ENCODE measurements at places on chromosomes 16 and 17. TPM values are rescaled to one million over a fixed set of nuclear protein-coding genes. Genes with fewer than 3 reads are reported as not detected.
A peak's percentile ranks its signal among the peaks of the same experiment; 100 is the strongest.

The NOG gene
- total RNA-seq = 0.41 TPM

GRCh38 chr17:9402590-9403199 is 172.9 kb downstream of the STX8 start:
- H3K27ac ChIP-seq = no peak overlapping the region
- no peaks in the 10 kb centered on the region for H3K36me3 ChIP-seq
- no peak for DNase-seq
- peaks cover 4% of the 10 kb centered on the region for H3K4me1 ChIP-seq
- H3K4me3 ChIP-seq = no peak overlapping the region

DNA sequence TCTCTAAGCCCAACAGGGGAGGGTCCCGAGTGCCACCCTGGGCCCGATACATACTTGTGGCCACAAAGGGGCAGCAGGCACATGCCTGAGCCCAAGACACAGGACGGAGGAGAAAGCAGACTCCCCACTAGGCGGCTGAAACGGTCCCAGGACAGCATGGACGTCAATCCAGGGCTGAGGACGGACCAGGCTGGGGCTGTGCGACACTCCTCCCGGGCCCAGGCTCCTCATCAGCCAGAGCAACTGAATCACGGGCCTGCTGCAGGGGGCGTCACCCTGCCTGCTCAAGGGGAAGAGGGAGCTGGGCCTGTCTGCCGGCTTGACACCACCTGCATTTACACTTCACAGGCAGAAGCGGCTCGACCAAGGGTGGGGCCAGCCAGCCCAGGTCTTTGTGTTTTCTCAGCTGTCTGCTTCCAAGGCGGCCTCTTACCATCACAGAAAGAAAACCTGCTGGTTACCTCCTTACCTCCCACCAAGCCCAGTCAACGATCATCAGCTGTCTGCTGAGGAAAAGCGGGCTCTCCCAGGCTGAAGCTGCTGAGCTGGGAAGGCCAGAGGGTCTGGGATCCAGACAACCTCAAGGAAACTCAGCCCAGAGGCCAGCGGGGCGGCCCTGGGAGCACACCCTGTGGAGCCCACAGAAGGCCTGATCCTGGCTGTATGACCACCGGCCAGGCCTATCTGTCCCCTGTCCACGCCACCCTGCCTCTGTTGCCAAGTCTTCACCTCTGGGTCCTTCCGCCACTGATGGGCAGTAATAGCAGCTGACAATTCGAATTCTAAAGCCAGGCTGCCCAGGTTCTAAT is 26.4 kb downstream of the KIFC3 start:
- H3K4me1 ChIP-seq = peaks cover 9% of the 10 kb centered on the region
- H3K36me3 ChIP-seq = peaks cover 54% of the 10 kb centered on the region
- no peak overlapping the region for H3K27ac ChIP-seq

DNA sequence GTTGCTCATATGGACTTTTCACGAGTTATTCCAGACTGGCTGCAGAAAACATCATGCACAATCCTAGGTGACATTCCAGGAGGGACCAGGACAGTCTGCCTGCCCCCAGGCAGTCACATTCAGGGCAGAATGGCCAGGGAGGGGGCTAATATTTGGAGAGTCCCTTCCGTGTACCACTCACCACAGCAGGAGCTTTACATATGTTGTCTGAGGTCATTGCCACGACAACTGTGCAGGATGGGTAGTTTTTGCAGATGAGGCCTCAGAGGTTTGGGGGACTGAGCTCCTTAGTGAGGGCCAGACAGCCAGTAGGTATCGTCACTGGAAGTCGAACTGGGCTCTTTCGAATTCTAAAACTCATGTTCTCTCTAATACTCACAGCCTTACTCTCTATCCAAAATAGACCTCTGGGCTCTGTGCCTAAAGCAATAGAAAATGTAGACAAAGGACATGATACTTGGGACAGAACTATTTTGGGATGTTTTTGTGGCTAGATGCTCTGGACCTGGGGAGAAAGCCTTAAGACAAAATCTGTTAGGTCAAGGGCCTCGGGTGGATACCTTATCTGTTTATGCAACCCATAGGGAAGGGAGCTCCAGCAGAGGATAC is 338.5 kb downstream of the MAF start:
- DNase-seq = no peak
- H3K36me3 ChIP-seq = no peaks in the 10 kb centered on the region
- peaks cover 14% of the 10 kb centered on the region for H3K4me1 ChIP-seq
- peaks cover 26% of the 10 kb centered on the region for H3K27me3 ChIP-seq
- H3K4me3 ChIP-seq = no peak overlapping the region
- peak overlapping the region; percentile 79 for H3K27ac ChIP-seq

DNA sequence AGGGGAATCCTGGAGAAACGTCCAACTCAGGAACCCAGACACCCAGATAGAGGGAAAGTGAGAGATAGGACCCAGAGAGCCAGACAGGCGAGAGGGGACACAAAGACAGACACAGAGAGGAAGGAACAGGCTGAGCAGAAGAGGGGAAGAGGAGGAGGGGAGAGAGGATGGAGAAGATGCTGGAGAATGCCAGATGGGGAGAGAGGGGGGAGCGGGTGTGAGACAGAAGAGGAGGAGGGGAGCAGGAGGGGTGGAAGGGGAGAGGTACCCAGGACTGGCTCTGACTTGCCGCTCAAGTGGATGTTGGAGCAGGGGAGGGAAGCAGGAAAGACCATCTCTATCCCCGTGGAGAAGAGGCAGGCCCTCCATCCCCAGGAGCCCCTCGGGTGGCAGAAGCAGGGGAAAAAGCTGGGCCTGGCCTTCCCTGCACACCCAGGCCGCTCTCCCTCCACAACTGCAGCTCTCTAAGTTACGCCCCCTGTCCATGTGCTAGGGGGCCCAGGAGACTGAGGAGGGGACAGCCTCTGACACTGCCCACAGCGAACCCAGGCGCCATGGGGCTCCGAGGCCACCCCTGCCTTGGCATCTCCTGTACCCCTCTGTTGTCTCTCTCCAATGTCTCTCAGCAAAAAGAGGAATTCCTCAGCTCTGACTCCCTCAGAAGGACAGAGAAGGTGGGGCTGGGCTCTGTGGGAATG is 4.8 kb downstream of the PPP1R9B start:
- H3K4me3 ChIP-seq = peak overlapping the region; percentile 98
- peaks cover 47% of the 10 kb centered on the region for H3K36me3 ChIP-seq
- no peak for DNase-seq

DNA sequence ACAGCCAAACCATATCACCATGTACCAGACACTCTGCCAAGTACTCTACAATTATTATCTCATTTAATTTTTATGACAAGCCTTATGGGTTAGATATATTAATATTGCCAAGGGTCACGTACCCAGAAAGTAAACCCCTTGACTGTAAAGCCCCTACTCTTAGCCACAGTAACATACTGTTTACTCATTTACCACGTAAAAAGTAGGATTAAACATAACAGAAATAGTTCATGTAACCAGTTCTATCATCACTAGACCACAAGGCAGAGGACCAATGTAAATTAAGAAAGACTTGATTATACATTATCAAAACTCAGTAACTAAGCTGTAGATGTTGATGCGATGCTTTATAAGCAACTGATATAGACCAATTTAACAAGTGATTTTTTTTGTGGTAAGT is 101.5 kb upstream of the CNTNAP4 start:
- no peaks in the 10 kb centered on the region for H3K4me1 ChIP-seq
- DNase-seq = no peak

DNA sequence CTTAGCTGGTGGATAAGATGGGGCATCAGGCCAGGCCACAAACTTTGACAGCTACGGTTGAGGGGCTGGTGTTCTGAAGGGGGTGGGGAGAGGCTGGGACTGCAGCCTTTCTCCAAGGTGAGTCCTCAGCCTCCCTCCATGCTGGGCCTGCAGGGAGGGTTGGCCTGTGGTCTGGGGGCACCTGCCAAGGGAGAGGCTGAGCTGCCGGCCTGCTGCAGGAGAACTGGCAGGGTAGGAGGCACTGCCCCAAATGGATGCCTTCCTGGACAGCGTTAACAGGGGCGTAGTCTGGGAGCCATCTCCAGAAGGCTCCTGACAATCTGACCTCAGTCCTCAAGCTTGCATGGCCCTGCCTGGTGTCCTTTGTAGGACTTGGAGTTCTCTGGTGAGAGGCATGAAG is 5.1 kb downstream of the ELMO3 start:
- H3K4me3 ChIP-seq = no peak overlapping the region
- no peak for DNase-seq
- H3K4me1 ChIP-seq = peaks cover 5% of the 10 kb centered on the region
- no peak overlapping the region for H3K27ac ChIP-seq

GRCh38 chr17:45073414-45074070 is 12.4 kb downstream of the NMT1 start:
- peak overlapping the region; percentile 39 for H3K27ac ChIP-seq
- H3K4me1 ChIP-seq = peaks cover 69% of the 10 kb centered on the region
- H3K36me3 ChIP-seq = peaks cover 47% of the 10 kb centered on the region
- no peak overlapping the region for H3K4me3 ChIP-seq
- no peaks in the 10 kb centered on the region for H3K27me3 ChIP-seq

DNA sequence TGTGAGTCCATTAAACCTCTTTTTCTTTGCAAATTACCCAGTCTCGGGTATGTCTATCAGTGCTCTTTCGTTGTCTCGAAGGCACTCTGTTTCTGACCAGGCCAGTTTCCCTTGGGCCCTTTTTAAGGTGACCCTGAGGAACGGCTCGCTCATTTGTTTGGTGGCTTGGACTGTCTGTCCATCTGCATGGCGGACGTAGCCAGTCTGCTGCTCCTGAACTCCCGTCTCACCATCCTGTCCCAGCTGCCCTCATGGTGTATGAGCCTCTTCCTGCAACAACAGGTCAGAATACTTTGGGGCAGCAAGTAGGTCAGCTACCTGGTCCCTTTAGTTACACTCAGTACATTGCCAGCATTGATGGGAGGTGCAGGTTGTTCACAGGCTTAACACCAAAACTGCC is 19.0 kb downstream of the DRC7 start:
- H3K27ac ChIP-seq = no peak overlapping the region
- H3K36me3 ChIP-seq = no peaks in the 10 kb centered on the region
- H3K27me3 ChIP-seq = peaks cover 8% of the 10 kb centered on the region
- no peaks in the 10 kb centered on the region for H3K4me1 ChIP-seq
- DNase-seq = no peak

- peak; percentile 72 for DNase-seq
- H3K4me1 ChIP-seq = peaks cover 40% of the 10 kb centered on the region
- peak overlapping the region; percentile 63 for H3K27ac ChIP-seq
- peaks cover 66% of the 10 kb centered on the region for H3K36me3 ChIP-seq
- no peaks in the 10 kb centered on the region for H3K27me3 ChIP-seq
Observed at GRCh38 chr17:34998205-34998604, 17.9 kb downstream of the LIG3 start.

DNA sequence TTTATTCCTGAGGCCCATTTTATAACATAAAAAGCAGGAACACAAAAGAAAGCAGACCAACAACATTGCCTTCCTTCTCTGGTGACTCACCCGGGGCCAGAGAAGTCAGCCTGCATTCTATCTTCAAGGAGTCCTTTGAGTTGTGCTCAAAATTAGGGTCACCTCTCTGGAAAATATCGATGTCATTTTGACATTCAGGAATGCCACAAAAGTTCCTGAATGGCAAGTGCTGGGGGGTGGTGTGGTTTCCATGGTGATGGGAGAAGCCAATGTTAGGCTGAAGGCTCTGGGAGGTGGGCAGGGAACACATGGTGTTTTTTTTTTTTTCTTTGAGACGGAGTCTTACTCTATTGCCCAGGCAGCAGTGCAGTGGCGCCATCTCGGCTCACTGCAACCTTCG is 159.6 kb downstream of the HAPSTR1 start:
- no peak for DNase-seq
- H3K27me3 ChIP-seq = peaks cover 42% of the 10 kb centered on the region
- H3K36me3 ChIP-seq = no peaks in the 10 kb centered on the region
- no peak overlapping the region for H3K27ac ChIP-seq

GRCh38 chr16:75062976-75063346 is 53.6 kb downstream of the LDHD start:
- no peak overlapping the region for H3K4me3 ChIP-seq
- no peak for DNase-seq
- H3K4me1 ChIP-seq = peaks cover 72% of the 10 kb centered on the region
- H3K36me3 ChIP-seq = no peaks in the 10 kb centered on the region

DNA sequence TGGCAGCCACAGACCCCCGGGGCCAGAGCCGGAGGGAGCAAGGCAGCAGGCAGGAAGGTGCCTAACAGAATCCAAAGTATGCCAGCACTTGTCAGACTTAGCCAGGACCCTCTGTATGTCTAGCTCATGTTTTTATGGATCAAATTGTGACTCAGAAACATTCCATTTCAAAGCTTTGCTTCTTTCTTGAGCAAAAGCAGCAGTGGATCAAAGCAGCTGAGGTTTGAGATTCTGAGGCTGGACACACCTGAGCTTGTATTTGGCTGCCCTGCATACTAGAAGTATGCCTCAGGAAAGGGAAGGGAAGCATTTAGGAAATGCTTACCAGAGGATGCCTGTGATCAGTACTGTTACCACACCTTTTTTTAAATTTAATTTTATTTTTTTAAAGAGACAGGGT is 5.7 kb upstream of the MYO1C start:
- no peaks in the 10 kb centered on the region for H3K27me3 ChIP-seq
- peak overlapping the region; percentile 98 for H3K27ac ChIP-seq
- no peak overlapping the region for H3K4me3 ChIP-seq
- peaks cover 47% of the 10 kb centered on the region for H3K36me3 ChIP-seq
- H3K4me1 ChIP-seq = peaks cover 61% of the 10 kb centered on the region

DNA sequence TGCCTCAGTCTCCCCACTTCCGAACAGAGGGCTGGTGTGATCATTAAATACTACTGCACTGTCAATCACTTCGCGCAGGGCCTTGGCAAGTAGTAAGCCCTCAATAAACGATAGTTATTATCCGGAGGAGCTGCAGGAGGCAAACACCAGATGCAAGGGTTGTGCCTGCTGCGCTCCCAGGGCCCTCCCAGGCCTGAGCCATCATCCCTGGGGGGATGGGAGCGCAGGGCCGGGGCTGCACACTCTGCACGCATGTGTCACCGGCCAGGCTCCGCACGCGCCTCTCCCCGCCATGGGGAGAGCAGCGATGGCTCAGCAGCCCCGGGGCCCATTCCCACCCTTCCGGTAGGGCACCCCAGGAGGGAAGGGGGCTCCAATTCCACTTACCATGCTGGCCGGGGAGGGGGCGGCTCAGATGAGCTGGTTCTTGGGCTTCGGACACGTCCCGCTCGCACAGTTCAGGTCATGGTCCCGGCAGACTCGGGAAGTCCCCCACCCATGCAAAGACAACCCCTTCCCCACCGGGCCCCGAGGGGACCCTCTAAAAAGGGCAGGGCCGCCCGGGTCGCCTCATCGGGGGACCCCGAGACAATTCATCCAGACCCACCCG is 681 bp downstream of the XPO6 start:
- H3K27me3 ChIP-seq = no peaks in the 10 kb centered on the region
- peaks cover 31% of the 10 kb centered on the region for H3K4me1 ChIP-seq
- H3K27ac ChIP-seq = peak overlapping the region; percentile 87
- peak overlapping the region; percentile 90 for H3K4me3 ChIP-seq
- peaks cover 20% of the 10 kb centered on the region for H3K36me3 ChIP-seq

DNA sequence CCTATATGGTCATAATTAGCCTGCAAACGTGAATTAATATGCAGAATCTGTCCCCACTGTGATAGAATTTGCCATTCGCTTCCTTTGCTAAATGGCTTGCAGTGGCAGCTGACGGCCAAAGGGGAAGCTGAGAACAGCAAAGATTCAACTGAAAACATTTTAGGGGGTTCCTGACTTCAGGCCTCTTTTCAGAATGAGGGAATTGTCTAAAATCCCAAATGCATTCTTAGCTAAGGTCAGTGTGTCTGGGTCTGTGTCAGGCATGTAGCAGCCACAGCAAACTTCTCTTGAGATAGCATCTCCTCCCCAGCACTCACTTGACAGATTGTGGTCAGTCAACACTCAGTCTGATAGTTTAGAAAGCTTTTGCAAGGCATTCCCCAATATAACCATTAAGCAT is 701.1 kb downstream of the WWOX start:
- H3K4me3 ChIP-seq = no peak overlapping the region
- no peaks in the 10 kb centered on the region for H3K4me1 ChIP-seq
- H3K27me3 ChIP-seq = no peaks in the 10 kb centered on the region

All from left ventricle myocardium inferior (tissue), 1 donor.